ENCODE measurements at places on chromosomes 3 and 15.

- DNase-seq, result peak; percentile 66
Observed at GRCh38 chr3:193572426-193572908, 17.8 kb upstream of the ATP13A4 start.

DNA sequence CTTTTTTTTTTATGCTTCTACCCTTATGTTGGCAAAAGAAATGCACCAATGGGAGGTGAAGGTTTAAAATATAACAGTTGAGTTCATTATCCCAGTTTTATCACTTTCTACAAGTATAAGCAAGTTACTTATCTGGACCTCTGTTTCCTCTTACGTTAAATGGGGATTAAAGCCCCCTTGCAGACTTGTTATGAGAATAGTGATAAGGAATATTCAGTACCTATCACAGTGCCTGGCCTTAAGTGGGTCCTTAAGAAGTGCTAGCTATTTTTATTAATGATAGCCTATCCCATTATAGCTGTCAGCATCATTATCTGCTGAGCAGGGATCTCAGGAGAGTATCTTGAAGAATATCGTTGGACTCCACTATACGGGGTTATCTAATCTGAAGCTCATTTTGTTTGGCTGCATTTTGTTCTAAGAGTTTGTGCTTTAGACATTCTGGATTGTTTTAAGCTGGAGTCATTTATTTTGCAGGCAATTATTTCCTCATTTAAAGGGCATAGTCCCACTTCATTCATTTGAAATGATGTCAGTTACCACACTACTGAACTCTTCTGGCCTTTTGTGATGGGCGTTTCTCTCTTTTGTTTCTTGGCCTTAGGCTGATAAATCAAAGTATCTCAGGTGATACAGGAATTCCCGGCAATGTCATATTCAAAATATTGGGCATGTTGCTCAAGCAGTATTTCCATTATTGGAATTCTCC lies 28.8 kb downstream of the RAB8B start:
- peak; percentile 75 for DNase-seq

DNA sequence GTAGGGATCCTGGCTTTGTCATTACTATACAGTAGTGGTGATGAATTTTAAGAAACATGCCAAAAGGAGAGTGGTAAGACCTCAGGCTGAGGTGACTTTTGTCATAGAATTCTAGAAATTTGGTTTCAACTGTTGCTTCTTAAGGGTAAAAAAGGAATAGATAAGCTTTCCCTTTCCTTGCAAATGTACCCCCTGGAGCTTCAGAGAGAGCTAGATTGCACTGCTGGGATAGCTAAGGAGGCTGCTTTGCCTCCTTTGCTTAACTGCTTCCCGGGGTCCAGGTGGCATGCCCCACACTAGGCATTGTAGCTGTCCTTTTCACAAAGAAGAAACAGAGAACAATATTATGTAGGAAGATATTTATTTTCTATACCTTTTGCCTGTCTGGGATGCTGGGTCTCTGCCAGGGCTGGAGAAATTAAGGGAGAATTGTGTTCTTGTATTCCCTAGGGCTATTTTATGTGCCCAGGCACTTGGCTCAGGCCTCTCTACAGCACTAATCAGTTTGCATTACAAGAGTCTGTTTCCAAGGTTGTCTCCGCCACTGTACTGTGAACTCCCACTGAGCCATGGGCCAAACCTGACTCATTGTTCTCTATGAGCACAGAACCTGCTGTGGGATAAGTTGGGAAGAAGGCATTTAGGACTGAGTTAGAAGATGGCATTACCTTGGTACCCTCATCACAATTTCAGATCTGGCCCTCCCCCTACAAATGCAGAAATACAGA lies 460.0 kb downstream of the PDCD6IP start:
- peak; percentile 57 for DNase-seq

DNA sequence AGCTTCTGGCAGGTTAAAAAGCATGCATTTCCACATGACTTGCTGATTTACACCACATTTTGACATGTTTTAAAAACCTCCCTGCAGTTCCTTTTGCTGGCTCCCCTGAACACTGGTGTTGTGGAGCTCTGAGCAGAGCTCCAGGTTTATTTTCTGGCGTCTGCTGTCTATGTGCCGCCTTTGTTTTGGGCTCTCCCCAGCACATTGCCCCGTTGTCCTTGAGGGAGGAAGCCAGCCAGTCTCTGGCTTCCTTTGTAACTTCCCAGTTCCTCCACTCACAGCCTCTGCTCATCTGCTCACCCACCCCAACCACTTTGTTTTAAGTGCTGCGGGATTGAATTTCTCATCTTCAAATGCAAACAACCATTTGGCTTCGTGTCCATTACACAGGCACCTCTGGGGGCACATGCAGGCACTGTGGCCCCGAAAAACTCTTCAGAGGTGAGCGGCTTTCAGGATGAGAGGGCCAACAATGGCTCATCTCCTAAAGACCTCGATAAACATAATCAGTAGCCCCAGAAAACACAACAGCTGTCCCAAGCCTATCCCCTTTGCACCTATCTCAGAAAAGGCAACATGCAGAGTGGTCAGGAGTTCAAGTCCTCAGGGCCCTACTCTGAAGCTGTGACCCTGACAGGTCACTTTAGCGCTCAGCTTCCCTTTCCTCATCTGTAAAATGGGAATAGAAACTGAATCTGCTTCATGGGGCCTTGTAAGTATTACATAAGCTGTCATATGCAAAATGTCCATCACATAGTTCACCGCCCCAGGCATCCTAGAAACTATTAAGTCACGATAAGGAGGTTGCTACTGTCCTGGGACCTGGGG lies 1.3 kb upstream of the MEF2A start:
- peak; percentile 60 for DNase-seq

- peak; percentile 64 for DNase-seq
Observed at GRCh38 chr3:77081240-77081661, 41.4 kb downstream of the ROBO2 start.

DNA sequence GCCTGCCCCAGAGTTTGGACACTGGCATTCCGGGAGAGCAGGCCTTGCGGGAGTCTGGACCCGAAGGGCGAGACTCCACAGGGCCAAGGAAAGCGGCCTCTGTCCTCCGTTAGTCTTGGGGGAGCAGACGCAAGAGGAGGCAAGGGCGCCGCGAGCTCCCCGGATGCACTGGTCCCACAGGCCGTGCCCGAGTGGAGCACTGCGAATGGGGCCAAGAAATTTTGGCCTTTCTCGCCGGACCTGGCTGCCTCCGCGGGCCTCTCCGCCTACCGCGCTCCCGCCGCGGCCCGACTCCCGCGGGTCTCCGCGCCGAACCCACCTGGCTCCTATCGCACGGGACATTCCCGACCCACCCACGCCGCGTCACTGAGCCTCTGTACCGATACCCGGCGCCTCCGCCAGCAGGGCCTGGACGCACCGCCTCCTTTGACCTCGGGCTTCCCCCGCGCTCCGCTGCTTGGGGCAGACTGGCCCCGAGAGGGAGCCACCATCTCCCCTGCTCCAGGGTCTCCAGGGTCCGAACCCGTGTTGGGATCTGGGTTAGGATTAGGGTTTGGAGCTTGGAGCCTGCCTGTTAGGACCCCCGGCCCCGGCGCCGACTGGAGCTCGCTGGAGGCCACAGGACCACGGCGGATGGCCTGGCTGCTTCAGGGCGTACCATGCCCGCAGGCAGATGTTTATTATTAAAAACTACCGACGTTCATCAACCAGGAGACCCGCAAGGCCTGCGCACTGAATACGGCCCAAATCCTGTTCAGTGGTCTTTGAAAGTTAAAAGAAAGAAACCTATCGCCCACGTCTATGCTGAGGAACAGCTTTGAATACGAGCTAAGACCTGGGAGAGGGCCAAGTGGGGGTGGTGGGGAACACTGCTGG lies 11.7 kb downstream of the SHOX2 start:
- no peak for DNase-seq

DNA sequence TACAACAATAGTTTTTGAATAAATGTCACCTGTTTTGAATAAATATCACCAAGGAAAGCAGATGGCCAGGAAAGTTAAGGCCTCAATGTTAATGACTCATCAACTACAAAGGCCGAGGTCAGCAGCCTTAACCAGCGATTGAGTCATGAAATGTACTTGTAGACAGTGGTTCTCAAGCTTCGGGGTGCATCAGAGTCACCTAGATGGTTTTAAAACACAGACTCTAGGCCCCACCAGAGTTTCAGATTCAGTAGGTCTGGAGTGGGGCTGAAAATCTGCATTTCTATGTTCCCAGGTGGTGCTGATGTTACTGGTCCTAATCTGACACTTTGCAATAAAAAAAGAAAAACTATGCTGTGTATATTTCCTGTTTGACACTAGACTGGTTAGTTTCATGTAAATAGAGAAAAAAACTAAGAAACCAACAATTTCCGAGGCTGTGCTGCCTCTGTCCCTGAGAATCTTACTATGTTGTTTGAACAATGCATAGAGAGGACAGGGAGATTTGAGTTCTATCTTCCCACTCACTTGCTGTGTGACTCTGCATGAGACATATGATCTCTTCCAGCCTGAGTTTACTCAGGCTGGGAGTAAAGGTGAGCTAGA lies 9.8 kb downstream of the RAB27A start:
- peak; percentile 89 for DNase-seq
